ENCODE measurements at places on chromosomes 16 and 17. TPM values are rescaled to one million over a fixed set of nuclear protein-coding genes. Genes with fewer than 3 reads are reported as not detected.

Gene C16orf54
- not detected for total RNA-seq

Gene ATAD5
- 0.38 TPM for total RNA-seq

Gene MAPT
- total RNA-seq, result 0.49 TPM

Gene ARHGDIG
- total RNA-seq, result 0.33 TPM

Gene KRTAP1-5
- not detected for total RNA-seq

Gene GFAP
- 0.49 TPM for total RNA-seq

Gene KRT23
- total RNA-seq, result not detected

Gene CHST5
- total RNA-seq, result not detected

Gene OSGIN1
- 1.6 TPM for total RNA-seq

Gene GPRC5C
- 40.1 TPM for total RNA-seq

Gene NPIPA5
- total RNA-seq, result 2.0 TPM

Gene GPRC5B
- total RNA-seq, result 19.8 TPM

Gene ADAP2
- 2.9 TPM for total RNA-seq

Gene CNTNAP1
- 9.8 TPM for total RNA-seq

Gene RPH3AL
- 18.0 TPM for total RNA-seq

Gene AATK
- 0.89 TPM for total RNA-seq

Gene UTP18
- 23.8 TPM for total RNA-seq

Gene ZP2
- not detected for total RNA-seq

Gene EDC4
- total RNA-seq, result 71.7 TPM

Gene FLCN
- 37.9 TPM for total RNA-seq

Gene TSNAXIP1
- 0.81 TPM for total RNA-seq

Gene HOXB1
- not detected for total RNA-seq

Gene SLC5A11
- total RNA-seq, result not detected

Gene PRDM7
- total RNA-seq, result not detected

Gene KRTAP4-3
- total RNA-seq, result not detected

Gene CHRNE
- 0.16 TPM for total RNA-seq

Gene KCNH4
- total RNA-seq, result not detected

Gene CBFA2T3
- total RNA-seq, result not detected

Gene PIK3R6
- total RNA-seq, result not detected

Gene NKD1
- total RNA-seq, result under 0.01 TPM

Gene ASPHD1
- total RNA-seq, result 25.9 TPM

Gene TMC8
- under 0.01 TPM for total RNA-seq

Gene C16orf95
- total RNA-seq, result 5.6 TPM

Gene ARL5C
- not detected for total RNA-seq

Gene SKA2
- total RNA-seq, result 58.0 TPM

Gene RILP
- 10.8 TPM for total RNA-seq

Gene ORC6
- total RNA-seq, result 2.8 TPM

Gene AXIN1
- 27.3 TPM for total RNA-seq

Gene CHD9NB
- 0.76 TPM for total RNA-seq

Gene BRCA1
- total RNA-seq, result 4.8 TPM
